ENCODE measurements at places on chromosomes 1 and 21. TPM values are rescaled to one million over a fixed set of nuclear protein-coding genes. Genes with fewer than 3 reads are reported as not detected.

THEM5 gene
- not detected for polyA plus RNA-seq

PLEKHN1 gene
- polyA plus RNA-seq, result 0.59 TPM

KRTAP26-1 gene
- not detected for polyA plus RNA-seq

COL8A2 gene
- polyA plus RNA-seq, result 0.24 TPM

- DNase-seq, result peak; percentile 36
Measured at GRCh38 chr1:231866392-231867331, 240.1 kb downstream of the DISC1 start.

DNA sequence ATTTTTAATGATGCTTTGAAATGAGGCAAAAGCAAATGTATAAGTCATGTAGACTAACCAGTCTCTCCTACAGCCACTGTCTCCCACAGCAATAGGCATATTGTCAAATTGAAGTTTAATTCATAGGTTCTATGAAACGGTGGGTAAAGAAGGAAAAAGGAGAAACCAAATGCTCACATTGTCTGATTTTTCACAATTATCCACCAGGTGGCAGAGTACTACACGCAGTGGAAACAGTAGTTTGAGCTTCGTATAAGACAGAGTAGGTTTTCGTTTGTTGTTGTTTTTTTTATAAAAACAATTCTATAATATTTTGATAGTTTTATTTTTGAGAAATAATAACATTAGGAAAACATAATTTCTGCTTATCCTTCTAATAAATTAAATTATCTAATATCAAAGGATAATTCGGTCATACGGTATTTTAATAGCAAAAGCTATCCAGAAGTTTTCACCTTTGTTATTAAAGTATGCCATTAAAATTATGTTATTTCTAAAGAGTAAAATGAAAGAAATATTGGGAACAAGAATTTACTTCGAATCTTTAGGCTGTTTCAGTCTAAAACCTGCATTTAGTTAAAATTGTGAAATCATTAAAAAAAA is 39.1 kb downstream of the TYW3 start:
- peak; percentile 51 for DNase-seq

DNA sequence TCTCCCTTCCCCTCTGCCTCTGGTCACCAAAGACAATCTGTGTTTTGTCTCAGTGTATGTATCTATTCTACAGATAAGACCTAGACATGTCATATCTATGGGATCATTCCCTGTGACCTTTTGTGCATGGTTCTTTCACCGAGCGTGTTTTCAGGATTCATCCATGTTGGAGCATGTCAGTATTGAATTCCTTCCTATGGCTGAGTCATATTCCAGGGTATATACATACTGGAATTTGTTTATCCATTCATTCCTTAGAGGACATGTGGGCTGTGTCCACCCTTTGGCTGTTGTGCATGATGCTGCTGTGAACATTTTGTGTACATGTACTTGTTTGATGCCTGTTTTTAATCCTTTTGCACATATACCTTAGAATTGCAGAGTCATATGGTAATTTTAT is 69.9 kb downstream of the NFASC start:
- DNase-seq, result no peak

DNA sequence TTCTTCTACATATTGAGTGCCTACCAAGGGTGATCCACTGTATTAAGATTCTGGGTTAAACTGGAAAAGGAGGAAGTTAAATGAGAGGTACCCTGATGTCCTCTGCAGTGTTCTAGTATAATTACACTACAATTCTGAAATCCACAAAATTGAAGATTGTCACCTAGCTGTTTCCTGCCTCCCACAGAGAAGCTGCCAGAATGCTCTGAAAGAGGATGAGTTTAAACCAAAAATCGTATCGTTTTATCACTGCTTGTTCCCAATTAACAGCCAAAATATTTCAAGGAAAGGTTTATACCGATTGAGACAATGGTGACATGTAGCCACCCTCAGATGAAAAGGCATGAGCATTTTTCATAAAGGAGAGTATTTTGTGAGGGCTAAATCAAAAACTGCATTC is 28.0 kb downstream of the TIAM1 start:
- DNase-seq, result no peak

BEND5 gene
- polyA plus RNA-seq, result 0.11 TPM

DNA sequence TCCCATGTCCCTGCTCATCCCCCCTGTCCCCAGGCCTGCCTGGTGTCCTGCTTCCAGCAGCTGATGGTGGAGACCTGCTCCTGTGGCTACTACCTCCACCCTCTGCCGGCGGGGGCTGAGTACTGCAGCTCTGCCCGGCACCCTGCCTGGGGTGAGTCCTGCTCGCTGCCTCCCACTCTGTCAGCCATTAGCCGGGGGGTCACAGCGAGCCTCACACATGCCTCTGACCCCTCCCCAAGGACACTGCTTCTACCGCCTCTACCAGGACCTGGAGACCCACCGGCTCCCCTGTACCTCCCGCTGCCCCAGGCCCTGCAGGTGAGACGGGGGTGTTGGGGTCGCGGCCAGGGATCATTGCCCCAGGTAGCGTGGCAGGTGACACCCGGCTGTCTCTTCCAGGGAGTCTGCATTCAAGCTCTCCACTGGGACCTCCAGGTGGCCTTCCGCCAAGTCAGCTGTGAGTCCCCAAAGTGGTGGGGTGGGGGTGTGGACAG is 10.0 kb downstream of the SCNN1D start:
- DNase-seq, result peak; percentile 52

VTCN1 gene
- polyA plus RNA-seq, result not detected

GRCh38 chr21:25062061-25062460 is 545.2 kb downstream of the MRPL39 start:
- DNase-seq, result no peak

GRCh38 chr1:204446413-204447111 is 34.9 kb upstream of the PPP1R15B start:
- DNase-seq, result peak; percentile 55

DNA sequence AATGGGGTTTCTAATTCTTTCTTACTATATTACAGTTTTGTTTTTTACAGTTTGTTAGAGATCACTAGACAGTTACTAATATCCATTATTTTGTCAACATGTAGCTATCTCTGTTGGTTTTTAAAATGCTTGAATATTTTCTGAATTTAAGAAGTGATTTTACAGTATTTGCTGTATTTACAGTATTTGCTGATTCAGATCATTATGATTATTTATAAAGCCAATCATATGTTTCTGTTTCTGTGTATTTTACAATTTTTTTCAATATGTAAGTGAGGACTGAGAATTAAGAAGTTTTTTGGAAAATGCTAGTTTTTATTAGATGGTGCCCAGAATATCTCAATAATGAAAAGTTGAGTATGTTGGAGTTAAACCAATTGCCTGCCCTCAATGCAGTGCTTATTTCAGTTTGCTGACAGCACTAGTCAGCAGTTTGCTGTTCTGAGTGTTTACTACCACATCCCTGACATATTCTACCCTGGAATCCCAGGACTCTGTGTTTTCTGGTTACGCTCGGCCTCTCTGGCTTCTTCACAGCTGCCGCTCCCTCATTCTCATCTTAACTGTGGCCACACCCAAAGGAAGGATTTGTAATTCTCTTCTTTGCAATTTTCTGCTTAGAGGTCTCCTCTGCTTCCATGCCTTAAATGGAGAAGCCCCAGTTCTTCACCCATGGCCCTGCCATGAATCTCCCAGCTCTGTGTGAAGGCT is 68.0 kb upstream of the BACH1 start:
- no peak for DNase-seq

OTUD7B gene
- polyA plus RNA-seq, result 5.1 TPM

GRCh38 chr1:243394601-243395464 is 139.0 kb downstream of the SDCCAG8 start:
- DNase-seq, result no peak

GRCh38 chr1:198397208-198397808 is 143.2 kb downstream of the ATP6V1G3 start:
- no peak for DNase-seq

THEM4 gene
- 11.2 TPM for polyA plus RNA-seq

DNA sequence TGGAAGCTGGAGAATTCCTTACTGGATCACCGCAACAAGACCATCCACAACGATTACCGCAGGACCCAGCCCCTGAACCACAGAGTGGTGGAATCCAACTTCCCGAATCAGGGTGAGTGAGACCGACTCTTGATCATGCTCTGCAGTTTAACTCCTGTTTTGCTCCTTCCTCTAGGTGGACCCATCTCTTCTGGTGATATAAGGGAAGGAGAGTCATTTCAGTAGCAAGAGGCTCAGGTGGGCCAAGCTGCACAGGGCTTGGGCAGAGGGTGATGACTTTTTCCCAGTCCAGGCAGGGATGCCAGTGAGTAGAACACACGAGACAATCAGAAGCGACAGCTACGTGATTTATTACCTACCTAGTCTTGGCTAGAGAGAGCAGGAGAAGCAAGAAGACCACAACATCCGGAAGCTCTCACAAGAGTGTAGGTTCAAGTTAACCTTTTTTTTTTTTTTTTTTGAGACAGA is 25.2 kb downstream of the CA6 start:
- no peak for DNase-seq

DNA sequence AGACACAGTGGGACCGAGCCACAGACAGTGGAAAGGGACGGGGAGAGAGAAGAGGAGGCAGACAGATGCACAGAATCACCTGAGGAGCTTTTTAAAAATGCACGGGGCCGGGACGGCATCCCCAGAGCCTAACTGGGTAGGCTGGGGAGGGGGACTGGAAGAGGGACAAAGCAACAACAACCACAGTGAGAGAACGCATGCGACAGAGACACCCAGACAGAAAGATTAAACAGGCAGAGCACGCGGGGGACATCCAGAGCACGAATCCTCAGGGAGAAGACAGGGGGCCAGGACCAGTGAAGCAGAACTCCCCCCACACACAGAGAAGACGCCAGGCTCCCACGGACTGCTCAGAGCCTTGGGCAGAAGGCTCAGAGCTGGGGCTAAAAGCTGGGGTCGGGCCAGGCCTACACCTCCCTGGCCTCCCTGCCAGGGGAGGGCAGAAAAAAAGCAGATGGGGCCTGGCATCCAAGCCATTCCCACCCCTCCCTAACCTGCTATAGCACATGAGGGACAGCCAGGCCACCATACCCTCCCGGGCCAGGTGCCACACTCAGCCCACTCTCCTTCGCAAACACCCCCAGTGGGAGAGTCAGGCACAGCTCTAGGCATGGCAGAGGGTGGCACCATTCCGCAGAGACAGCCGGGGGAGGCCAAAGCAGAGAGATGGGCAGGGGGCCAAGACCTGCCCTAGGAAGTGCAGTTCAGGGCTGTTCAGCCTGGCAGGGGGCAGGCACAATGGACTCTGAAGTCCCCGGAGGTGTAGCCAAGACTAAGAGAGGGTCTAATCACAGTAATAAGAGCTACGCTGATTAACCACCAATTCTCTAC is 29.8 kb upstream of the COL16A1 start:
- no peak for DNase-seq

DNA sequence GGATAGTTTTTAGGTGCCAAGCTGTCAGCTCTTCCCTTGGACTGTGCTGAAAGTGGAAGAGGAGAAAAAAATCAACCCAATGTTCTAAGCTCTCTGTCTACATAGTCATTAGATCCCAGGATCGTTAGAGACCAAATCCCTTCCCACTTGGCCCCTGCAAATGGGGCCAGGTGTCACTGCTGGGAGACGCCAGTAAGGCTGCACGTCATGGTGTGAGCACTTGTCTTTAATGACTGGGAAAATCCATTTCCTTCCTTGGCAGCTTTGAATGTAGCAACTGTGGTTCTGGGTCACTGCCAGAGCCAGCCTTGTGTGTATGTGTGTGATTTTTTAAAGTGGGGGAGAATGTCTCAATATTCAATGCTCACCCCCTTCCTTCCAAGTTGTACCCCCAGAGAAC is 59.9 kb downstream of the MAN1C1 start:
- no peak for DNase-seq

ST6GALNAC5 gene
- polyA plus RNA-seq, result not detected

DNA sequence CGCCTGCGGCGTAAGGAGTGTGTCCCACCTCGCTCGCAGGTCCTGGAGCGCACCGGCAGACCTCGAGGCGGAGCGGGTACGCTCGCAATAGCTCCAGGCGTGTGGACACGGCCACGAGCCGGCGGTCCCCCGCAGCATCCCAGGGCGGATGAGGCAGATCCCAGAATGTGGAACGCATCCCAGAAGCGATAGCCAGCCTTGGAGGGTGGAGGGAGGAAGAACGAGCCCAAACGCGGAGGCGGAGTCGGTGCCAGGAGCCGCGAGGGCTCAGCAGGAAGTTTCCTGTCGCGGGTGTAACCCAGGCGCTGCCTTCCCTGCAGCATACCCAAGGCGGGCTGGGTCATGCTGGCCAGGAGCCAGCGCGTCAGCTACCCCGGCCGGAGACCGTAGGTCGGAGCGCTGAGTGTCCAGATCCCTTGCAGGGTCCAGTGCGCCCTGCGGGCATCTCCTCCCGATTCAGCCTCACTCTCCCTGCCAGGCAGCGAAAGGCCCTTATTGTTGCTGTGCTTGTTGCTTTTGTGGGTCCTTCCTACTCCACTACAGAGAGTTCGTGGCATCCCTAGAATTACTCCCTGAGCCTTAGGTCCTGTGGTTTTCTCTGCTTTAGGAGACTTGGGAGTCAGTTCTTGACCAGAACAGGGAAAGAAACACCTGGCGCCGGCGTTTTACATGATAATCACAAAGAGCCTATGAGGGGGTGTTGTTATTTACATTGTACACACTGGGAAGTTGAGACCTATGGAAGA is 27.7 kb downstream of the STYXL2 start:
- DNase-seq, result no peak

DNA sequence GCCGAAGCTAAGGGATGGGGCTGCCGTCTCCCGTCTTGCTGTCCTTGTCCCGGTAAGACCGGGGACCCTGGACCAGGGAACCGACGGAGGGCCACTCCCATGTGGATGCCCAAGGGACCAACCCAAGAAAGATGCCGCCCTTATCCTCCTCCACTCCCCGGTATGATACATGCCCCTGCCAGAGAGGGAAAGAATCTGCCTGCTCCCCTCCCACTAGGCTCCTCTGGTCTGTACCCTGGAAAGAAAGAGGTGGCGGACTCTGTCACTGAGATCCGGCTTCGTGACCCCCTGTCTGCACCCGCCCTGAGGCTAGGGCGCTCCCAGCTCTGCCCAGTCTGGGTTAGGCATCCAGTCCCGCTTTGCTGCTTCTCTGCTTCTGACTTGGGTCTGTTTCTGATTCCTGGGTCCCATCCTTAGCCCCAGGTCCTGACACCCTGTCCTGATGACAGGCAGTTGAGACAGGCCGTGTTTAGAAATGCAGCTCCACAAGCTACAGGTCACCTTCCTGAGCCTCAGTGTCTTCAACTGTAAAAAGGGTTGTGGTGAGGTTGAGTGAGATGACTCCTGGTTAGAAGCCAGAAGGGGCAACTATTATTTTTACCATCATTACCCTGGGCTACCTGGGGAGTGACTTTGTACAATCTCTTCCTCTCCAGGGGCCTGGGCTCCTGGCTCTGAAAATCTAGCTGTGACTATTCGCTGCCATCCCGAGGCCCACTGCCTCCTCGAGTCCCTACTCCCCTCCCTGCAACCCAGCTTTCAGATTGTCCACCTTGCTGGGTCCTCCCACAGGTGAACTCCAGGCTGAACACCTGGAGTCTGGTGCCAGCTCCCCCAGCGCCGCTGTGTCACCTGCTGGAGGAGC is 3.7 kb downstream of the MATN1 start:
- DNase-seq, result no peak
